ENCODE measurements at places on chromosomes 6 and 20.

- DNase-seq = no peak
Observed at GRCh38 chr6:74879976-74880375, 325.9 kb downstream of the COL12A1 start.

GRCh38 chr6:54718541-54719023 lies 128.0 kb upstream of the FAM83B start:
- no peak for DNase-seq

DNA sequence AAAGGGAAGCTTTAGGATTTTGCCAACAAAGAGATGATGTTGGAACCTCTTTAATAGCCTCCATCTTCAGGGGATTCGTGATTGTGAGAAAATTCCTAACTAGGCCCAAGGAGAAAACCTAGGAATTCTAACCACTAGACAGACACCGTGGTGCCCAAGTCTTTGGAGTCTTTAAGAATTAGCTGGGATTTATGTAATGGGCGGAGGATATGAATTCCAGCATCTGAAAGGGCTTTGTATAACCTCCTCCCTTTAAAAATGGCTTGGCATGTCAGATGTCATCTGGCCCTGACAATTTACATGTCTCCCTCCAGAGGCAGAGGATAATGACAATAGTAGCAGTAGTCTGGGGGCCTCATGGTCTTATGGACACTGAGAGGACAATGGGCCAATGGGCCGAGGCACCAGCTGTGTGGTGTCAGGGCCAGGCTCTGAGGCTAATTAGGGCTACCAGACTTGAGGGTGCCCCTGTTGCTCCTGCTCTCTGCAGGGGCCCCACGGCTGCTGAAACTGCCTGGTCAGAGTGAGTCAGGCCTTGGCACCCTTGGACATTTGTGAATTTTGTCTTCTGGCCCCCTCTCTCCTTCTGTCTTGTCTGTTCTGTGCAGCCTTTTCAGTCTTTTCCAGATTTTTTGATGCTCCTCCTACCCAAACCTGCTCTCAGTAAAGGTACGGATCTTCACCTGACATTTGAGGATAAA lies 113.9 kb downstream of the EDN1 start:
- DNase-seq = peak; percentile 49

GRCh38 chr20:23445596-23446217 lies 6.2 kb downstream of the CSTL1 start:
- DNase-seq = peak; percentile 92

DNA sequence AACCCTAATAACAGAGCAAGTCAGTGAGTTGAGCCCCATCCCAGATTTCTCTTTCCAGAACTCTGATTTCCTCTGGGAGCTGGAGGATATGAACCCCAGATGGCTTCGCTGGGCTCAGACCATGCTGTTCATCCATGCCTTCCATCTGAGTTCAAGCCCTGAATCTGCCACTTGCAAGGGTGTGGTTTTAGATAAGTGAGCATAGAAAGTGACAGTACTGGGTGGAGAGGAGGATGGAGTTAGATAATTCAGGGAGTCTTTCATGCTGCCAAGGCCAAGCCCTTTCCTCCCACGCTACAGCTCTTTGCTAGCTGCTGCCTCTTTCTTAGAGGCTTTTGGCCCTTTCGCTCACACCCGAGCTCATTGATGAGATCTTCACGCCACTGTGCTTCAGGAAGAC lies 57.2 kb upstream of the MAFB start:
- no peak for DNase-seq

- no peak for DNase-seq
Observed at GRCh38 chr20:9928955-9929354, 90.1 kb upstream of the PAK5 start.

GRCh38 chr20:48180024-48180423 lies 394.7 kb upstream of the SULF2 start:
- DNase-seq = peak; percentile 12

GRCh38 chr6:75460681-75461080 lies 32.9 kb downstream of the FILIP1 start:
- DNase-seq = no peak

DNA sequence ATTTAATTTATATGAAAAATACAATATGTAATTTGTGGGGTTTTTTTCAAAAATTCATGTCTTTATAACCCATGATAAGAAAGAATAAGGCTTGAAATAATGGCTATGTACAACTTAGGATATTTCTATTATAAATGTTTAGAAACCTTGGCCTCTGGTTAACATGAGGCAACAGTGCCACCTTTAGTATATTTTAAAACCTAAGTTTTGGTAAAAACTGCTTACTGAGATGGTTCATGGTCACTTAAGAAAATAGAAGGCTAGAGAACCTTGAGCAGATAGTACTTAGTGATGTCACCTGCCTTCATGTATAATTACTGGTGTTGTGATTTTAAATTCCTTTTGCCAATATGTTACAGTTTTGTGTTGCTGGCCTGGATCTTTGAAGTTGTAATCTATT lies 176.4 kb downstream of the ADGB start:
- DNase-seq = peak; percentile 37

GRCh38 chr6:38057994-38058393 lies 238.5 kb downstream of the ZFAND3 start:
- peak; percentile 69 for DNase-seq

DNA sequence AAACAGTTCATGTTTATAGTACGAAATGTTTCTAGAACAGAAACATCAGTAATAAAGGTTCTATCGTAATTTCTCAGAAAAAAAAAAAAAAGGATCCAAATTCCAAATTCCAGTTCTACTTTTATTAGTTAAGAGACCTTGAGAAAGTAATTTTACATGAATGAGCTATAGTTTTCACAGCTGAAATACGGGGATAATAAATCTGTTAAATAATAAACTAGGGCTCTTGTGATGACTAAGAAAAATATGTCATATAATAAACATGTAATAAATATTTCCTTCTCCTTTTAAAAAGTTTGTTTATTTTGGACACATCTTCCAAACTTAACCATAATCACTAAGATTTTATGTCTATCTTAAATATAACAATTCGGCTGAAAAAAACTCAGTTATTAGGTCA lies 17.8 kb downstream of the RARS2 start:
- DNase-seq = no peak

GRCh38 chr20:19626896-19627295 lies 131.2 kb upstream of the RIN2 start:
- DNase-seq = peak; percentile 17

DNA sequence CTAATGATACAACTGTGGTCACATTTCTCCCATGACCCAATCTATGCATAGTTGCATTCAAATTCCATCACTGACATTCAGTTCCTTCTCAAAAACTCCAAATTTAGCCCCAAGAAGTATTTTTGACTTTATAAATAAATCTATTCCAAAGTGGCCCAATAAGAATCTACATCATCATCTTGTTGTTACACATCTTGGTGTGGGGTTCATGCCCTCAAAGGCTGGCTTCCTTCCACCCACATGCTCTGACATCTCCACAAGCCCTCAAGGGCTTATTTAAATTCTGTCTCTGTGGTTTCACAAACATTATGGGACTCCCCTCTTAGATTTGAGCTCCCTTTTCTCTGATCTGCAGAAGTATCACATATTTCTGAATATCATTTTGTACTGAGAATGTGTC lies 585.3 kb upstream of the BTBD3 start:
- no peak for DNase-seq

DNA sequence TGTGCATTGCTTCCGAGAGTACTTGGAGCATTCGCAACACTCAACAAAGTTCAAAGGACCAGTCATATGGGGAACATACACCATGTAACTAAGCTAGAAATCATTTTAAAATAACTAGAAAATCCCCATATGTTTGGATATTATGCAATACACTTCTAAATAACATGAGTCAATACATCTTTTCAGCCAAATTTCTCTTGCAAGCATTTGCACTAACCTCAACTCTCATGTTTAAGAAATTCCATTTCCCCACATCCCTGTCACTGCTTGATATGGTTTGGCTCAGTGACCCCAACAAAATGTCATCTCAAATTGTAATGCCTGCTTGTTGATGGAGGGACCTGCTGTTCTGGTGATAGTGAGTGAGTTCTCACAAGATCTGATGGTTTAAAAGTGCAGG lies 85.7 kb upstream of the CST7 start:
- DNase-seq = peak; percentile 42

- peak; percentile 88 for DNase-seq
Observed at GRCh38 chr6:100512203-100512862, 47.6 kb upstream of the SIM1 start.

- no peak for DNase-seq
Observed at GRCh38 chr20:44326391-44327159, 10.3 kb upstream of the R3HDML start.

- DNase-seq = no peak
Observed at GRCh38 chr6:41201764-41202173, 820 bp upstream of the TREML2 start.

DNA sequence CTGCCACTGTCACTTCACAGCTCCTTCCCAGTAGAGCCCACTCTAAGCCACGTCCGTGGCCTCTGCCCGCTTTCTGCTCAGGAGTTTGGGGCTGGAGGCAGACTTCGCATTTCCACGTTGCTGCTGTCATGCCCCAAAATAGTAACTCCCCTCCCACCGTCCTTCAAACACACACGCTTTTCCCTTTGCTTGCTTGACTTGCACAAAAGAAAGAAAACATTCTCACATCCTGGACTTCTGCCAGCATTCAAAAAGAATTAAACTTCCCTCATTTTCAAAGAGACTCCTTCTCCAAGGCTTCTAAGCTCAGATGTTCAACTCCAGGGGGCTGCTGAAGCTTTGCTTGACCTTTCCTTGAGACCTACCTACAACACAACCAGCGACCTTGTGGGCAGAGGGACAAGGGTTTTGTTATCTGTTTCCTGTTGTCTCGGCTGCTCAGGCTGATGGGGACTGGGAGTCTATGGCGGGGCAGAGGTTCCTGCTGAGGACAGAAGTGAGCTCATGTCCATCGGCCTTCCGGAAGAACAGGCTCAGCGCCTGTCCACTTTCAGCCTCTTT lies 263.8 kb upstream of the FOXQ1 start:
- no peak for DNase-seq

- no peak for DNase-seq
Observed at GRCh38 chr6:130836055-130836640, 8.9 kb downstream of the SMLR1 start.

DNA sequence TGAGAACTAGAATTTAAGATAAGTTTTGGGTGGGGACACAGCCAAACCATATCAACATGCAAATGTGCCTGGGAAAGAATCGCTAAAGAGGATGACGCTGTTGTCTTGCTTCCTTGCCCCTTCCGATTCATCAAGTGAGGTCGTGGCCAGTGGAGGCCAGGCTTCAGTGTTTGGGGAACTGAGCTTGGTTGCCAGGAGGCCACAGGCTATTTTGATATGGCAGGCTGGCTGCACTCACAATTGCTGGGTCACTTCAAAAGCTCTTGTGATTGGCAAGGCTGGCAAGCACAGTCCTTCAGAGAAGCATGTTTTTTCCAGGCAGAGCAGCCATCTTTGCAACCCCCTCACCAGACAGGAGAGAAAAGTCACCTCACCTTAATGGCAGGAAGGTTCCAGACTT lies 45.8 kb downstream of the SAMD5 start:
- no peak for DNase-seq

- DNase-seq = peak; percentile 59
Observed at GRCh38 chr6:75922226-75922625, 150.2 kb downstream of the IMPG1 start.

DNA sequence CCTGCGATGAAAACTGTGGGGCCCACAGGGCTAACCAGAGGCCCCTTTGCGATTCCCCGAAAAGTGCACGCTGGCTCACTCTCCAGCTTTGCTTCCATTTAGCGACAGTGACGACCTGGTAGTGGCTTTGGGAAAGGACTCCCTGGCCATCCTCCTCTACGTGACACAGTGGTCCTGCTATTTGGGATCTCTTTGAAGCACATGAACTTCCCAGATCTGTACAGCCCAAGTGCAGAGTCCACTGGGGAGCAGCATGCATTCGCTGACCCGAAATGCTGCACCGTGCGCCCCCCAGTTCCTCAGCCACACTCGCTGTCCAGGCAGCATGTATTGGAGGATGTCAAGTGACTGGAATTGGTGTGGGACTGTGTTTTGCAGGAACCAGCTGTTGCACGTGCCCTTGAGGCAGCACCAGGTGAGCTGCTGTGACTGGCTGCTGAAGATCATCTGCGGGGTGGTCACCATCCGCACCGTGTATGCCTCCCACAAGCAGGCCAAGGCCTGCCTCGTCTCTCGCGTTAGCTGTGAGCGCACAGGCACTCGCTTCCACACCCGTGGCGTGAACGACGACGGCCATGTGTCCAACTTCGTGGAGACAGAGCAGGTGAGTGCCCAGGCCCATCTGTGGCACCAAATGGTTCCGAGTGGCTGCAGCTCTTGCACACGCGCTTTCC lies 51.6 kb downstream of the SYNJ2 start:
- no peak for DNase-seq

GRCh38 chr6:68427630-68428029 lies 207.5 kb upstream of the ADGRB3 start:
- peak; percentile 53 for DNase-seq

DNA sequence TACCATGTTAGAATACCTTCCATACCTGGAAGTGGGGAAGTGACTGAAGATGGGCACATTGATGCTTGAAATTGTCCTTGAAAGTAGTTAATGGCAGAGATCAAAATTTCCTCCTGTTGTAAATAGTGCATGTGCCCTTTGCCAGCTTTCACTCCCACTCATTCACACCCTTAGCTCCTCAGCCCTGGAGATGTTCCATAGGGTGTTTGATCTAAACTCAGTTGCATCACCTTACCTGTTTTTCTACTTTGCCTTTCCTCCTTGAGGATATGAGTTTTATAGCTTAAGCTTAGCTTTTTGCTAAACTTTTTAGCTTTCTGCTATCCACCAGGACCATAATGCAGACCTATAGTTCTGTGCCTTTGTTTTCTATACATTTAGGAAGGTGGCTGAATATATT lies 69.0 kb downstream of the CEP57L1 start:
- no peak for DNase-seq

- peak; percentile 60 for DNase-seq
Observed at GRCh38 chr6:159608961-159609651, 83.9 kb downstream of the SOD2 start.

GRCh38 chr6:166027761-166028160 lies 139.9 kb downstream of the TBXT start:
- DNase-seq = peak; percentile 45

DNA sequence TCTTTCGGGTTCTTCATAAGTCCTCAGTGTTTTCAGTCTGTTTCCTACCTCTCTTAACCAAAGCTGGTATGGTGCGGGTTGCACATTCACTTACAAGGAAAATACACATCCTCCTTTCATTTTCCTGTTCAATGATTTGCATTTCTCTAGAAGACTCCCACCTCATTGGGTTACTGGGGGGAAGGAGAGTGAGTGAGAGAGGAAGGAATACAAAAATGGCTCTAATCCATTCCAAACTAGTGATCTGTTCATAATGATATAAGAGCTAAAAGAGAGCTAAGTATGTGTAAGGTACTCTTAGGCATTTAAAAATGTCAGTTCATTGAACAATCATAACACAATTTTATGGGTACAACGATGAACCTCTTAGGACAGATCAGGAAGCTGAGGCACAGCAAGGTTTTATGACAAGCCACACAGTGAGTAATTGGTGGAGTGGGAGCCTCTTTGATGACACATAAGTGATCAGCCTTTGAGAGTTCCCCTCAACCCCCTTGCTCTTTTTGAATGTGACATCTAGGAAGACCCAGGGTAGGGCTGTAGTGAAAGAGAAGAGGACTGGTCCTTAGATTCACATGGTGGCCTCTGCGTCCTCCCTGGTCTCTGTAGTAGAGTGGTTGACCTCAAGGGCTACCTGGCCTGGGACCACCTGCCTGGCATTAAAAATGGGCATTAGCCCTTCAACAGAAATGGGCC lies 328.4 kb upstream of the SOX4 start:
- peak; percentile 64 for DNase-seq

GRCh38 chr6:160132297-160132637 lies 10.7 kb downstream of the SLC22A1 start:
- no peak for DNase-seq

Data from ELR (cell line).